Astrocyte of the hippocampus (primary cell): ENCODE measurements at places on chromosomes 5 and 9.

GRCh38 chr5:133499895-133500294 is 112.4 kb downstream of the FSTL4 start:
- DNase-seq = no peak

GRCh38 chr9:9612270-9612669 is 1000.5 kb downstream of the PTPRD start:
- DNase-seq = no peak

- DNase-seq = no peak
These were observed 65.0 kb downstream of the PPP2R2B start for GRCh38 chr5:146813346-146814157.

- peak; percentile 99 for DNase-seq
These were observed 46.2 kb upstream of the PWWP2A start for GRCh38 chr5:160165137-160166068.

- DNase-seq = no peak
These were observed 176.9 kb downstream of the GDNF start for GRCh38 chr5:37662789-37663485.

- no peak for DNase-seq
These were observed 162.7 kb downstream of the MACROH2A1 start for GRCh38 chr5:135236228-135236907.

- DNase-seq = no peak
These were observed 14.6 kb downstream of the ARL15 start for GRCh38 chr5:54295651-54296276.

- no peak for DNase-seq
These were observed at the start of gene SPINK9 for GRCh38 chr5:148335259-148335658. TSS of gene SPINK9 (plus strand) at chr5:148335559. CDS start at chr5:148335614, 55 bp downstream.

GRCh38 chr5:130055572-130055971 is 151.3 kb downstream of the CHSY3 start:
- no peak for DNase-seq

GRCh38 chr9:89350988-89351557 is 32.8 kb downstream of the SECISBP2 start:
- DNase-seq = no peak

- peak; percentile 42 for DNase-seq
These were observed 294.7 kb upstream of the DMRT1 start for GRCh38 chr9:546797-547223.

- peak; percentile 95 for DNase-seq
These were observed 128.3 kb downstream of the EFNA5 start for GRCh38 chr5:107542428-107542827.

DNA sequence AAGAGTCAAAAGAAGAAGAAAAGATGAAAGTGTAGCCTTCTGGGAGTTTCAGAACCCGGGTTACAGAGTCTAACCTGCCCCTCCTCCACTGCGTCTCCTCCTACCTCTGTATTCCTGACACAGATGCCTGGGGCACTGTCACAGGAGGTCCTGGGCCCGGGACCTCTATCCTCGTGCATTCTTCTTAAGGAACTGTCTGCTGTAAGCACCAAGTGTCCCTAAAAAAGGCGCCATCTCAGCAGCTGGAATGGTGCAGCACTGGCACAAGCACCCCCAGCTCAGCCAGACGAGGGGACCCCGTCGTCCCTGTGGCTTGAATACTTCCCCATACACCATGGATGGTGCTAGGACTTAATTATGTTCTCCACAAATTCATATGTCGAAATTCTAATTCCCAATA is 35.8 kb upstream of the MVB12B start:
- no peak for DNase-seq

DNA sequence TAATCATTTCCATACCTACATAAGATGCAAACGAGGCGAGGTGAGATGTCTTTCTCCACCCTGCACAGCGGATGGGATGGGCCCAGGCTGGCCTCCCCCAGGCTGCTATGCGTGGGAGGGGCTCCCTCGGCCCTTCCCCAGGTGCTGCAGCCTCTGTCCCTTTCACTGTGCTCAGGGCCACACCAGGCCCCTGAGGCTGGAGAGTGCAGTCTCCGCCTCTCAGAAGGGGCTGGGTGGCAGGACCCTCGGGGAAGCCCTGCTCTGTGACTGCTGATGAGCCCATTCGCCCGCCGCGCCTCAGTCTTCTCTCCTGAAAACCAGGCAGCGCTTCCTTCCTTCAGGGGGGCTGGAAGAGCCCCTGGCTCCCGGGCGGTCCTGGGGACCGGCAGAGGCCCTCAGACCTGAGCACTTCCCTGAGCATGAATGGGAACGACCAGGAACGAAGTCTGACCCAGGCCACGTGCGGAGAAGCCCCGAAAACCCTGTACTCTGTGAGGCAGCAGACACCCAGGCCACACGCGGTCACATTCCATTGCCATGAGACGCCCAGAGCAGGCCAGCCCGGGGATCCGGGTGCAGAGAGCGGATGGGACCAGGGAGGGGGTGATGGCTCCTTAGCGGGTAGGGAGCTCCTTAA is 21.9 kb upstream of the NOTCH1 start:
- peak; percentile 91 for DNase-seq

GRCh38 chr5:6178846-6179532 is 199.4 kb downstream of the MED10 start:
- no peak for DNase-seq

- no peak for DNase-seq
These were observed 208.0 kb downstream of the PDZD2 start for GRCh38 chr5:31846934-31847333.

DNA sequence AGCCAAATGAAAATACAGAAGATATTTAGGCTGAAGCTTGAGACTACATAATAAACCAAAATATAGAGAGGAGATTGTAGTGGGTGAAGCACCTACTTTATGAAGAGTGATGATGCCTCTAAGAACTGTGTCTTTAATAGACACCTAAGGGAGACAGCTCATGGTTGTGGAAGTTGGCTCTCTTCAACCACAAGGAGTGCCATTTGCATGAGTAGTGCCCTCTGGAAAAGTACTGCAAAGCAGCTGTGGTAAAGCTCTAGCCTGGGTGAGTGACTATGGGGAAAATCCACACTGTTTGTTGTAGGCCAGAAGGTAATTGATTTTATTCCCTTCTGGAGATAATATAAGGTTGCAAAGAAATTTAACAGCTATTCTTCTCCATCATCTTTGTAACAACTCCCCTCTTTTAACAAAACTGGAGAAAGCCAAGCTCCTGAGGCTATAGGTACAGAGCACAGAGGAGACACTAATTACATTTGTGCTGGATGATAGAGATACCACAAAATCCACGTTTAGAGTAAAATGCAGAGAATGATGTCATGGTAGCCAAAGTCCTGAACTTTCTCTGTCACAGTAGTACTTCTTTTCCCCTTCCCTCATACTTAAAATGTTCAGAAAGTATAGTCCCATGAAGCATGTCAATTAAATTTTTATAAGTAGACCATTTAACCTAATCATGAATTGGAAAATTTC is 122.8 kb downstream of the STARD4 start:
- peak; percentile 53 for DNase-seq

DNA sequence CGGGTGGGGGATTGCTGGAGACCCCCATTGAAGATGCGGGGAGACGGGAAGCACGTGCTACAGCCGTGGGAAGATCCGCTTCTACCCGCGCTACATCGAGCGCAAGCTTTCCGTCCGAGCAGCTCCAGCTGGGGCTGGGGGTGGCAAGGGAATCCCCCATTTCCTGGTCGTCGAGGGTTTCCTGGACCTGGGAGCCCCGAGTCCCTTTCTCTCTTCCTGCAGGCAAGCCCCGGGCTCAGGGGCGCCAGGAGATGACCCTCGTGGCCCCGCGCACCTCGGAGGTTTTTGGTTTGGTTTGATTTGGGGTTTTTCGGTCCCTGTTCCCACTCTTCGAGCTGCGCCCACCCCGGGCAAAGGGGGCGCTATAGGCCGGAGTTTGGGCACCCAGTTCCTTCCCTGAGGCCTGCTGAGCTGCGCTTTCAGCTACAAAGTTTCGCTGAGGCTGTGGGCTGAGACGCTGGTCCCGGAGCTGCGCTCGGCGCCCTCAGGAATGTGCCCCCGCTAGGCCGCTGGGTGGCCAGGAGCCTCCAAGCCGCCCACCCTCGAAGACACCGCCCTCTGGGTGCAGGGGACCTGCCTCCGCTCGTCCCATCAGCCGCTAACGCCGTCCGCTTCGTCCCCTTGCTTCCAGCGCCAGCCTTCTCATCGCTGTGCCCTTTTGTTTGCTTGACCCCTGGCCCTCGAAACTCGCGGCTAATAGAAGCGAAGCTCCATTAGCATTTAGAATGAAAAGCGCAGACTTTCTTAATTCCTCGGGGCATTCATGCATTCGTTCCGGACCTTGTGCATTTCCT is 2.9 kb downstream of the NR4A3 start:
- DNase-seq = peak; percentile 69

DNA sequence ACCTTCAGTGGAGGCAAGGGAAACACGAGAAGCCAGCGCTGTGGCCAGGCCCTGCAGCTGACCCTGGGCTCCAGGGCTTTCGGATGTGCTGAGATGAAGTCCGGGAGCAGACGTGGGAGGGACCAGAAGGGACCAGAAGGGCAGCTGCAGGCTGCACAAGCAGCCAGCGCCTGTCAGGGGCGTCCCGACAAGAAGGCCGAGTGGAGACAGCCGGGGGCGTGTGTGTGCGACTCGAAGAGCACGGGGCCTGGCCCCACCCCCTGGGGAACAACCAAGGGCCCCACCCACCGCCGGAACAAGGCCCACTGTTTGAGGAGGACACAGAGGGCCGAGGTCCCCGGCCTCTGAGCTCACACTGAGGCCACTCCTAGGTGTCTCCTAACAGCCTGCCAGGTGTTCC is 31.4 kb downstream of the SLC12A7 start:
- no peak for DNase-seq

- DNase-seq = peak; percentile 58
These were observed 97.3 kb upstream of the EQTN start for GRCh38 chr9:27394154-27394825.

DNA sequence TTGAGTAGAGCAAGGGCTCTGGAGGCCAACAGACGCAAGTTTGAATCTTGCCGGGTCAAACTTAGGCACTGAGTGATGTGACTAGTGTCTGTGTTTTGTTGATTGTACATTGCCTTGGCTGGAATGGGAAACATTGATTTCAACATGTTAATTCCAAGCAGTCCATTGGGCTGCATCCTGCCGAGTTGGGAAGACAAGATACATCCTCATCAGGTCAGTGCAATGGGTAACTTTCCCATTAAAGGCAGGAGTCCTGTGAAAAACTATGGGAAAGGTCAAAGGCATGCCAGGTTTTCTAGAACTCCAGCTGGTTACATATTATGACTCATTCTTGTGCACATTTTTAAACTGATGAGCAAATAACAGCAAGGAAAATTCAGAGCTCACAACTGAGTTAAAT is 126.5 kb upstream of the ABCA1 start:
- DNase-seq = peak; percentile 50

- DNase-seq = no peak
These were observed 278.8 kb upstream of the CTNND2 start for GRCh38 chr5:12183003-12183402.

DNA sequence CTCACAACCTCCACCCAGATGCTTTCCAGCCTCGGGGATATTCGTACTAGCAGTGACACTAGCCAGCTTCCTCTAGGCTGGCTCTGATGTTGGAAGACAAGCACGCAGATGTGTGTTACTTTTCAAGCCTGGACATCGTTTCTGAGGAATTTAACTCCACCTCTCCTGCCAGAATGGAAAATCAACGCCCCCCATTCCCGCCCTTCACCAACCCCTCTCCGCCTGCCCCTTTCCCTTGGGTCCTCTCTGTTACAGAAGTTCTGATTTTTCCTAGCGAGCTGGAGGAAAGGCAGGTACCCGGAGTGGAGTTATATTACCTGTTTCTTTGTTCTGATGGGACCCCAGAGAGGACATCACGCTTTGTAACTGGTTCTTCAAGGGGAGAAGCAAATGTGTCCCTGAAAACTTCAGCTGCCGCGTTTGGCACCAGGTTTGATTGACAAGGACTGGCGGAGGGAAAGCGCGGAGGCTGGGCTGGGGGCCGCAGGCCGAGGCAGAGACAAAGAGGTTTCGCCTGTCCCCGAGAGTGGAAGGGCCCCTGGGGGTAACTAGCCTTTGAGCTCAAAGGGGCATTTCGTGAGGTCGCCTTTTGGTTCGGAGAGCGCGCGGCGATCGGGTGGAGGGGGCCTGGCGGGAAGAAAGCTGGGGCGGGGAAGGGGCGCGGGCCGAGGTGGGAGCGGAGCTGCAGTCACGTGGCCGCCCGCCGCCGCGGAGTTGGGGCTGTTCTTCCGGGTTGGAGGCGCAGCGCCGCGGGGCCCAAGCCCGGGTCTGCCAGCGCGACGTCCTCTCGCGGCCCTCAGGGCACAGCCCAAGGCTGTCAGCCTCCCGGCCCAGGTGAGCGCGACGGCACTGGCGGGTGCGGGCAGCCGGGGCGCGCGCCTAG is at the start of gene NNT:
NNT (plus strand) TSS at position 720 of the 883 bp plus-strand sequence. CDS start 6,016 bp downstream, outside the sequence.
- DNase-seq = peak; percentile 81

DNA sequence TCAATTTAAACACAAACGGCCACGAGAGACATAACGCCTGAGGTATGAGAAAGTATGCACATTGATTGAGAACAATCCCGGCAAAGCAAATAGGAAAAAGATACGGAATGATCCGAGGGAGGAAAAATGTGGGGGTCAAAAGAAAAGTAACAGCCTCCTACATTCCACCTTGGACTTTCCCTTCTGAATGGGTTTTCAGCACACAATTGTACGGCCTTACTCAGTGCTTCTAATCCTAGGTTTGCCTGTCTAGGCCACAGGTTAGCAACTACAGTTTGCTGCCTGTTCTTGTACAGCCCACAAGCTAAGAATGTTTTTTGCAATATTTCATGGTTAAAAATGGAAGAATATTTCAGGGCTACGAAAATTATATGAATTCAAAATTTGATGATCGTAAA is 46.2 kb upstream of the RNF20 start:
- no peak for DNase-seq
